ENCODE measurements at places on chromosomes 13 and 19. TPM values are rescaled to one million over a fixed set of nuclear protein-coding genes. Genes with fewer than 3 reads are reported as not detected.

The CCL25 gene
- not detected for total RNA-seq

The PABPC3 gene
- 0.22 TPM for total RNA-seq

The PSG4 gene
- total RNA-seq, result not detected

The OR7C1 gene
- not detected for total RNA-seq

The LHB gene
- not detected for total RNA-seq

The TEKTIP1 gene
- not detected for total RNA-seq
